Heart right ventricle (tissue), 16 donors: ENCODE measurements at places on chromosomes 4 and X. TPM values are rescaled to one million over a fixed set of nuclear protein-coding genes. Genes with fewer than 3 reads are reported as not detected.

ODAPH gene
- total RNA-seq, result not detected

MCUB gene
- 2.5 TPM for total RNA-seq

GPRASP3 gene
- 6.5 TPM for total RNA-seq

EDA2R gene
- total RNA-seq, result 0.63 TPM

TAF9B gene
- total RNA-seq, result 22.4 TPM

DNA sequence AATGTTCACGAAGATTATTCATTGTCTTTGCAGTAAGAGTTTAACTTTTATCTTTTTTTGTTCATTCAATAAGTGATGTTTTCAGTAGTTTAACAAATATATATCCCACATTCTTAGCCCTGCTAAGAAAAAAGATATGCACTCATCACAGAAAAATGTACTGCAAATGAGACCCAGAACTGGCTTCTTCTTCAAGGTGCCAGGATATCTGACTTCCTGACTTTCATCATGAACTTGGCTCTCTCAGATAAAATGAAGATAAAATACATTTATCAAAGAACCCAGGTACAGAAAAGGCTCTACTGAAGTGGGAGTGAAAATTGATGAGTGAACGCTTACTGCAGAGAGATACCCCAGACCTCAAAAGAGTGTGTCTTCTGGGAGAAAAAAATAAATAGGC, 177.8 kb upstream of the DKK2 start:
- H3K4me1 ChIP-seq, result no peaks in the 10 kb centered on the region
- no peak overlapping the region for H3K4me3 ChIP-seq
- H3K27ac ChIP-seq, result no peak overlapping the region
- no peaks in the 10 kb centered on the region for H3K36me3 ChIP-seq
- H3K27me3 ChIP-seq, result no peaks in the 10 kb centered on the region

DNA sequence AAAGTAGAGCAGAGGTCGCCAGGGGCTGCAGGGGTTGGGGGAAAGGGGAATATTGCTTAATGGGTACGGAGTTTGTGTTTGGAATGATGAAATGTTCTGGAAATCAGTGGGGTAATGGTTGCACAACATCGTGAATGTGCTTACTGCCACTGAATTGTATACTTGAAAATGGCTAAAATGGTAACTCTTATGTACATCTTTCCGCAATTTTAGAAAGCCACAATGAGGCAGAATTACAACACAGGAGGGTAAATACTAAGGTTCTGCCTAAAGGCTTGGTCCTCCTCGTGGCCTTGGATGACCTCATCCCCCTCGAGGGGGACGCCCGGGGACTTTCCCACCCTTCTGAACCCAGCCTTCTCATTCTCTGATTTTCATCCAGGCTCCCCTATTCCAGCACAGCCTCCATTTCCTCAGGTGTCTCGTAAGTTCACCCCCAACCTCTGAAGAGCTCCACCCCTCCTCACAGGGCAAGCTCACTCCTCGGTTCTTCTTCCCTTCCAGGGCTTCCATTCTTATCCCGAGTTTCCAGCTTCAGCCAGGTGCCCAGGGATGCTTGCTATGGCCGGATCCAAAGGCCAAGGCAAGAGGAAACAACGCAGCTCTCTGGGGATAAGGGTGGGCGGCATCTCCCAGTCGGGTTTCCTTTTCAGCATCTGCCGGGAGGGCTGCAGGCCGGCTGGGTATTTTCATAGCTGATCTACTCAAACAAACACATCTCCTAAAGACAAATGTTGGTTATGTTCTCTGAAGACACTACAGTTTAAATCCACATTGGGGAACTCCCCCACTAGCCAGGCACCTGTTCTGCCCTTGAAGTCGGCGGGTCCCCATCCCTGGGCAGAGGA, 71.3 kb upstream of the ACSL1 start:
- H3K27ac ChIP-seq, result no peak overlapping the region
- no peaks in the 10 kb centered on the region for H3K27me3 ChIP-seq
- no peak for DNase-seq
- no peaks in the 10 kb centered on the region for H3K36me3 ChIP-seq
- peaks cover 26% of the 10 kb centered on the region for H3K4me1 ChIP-seq

DNA sequence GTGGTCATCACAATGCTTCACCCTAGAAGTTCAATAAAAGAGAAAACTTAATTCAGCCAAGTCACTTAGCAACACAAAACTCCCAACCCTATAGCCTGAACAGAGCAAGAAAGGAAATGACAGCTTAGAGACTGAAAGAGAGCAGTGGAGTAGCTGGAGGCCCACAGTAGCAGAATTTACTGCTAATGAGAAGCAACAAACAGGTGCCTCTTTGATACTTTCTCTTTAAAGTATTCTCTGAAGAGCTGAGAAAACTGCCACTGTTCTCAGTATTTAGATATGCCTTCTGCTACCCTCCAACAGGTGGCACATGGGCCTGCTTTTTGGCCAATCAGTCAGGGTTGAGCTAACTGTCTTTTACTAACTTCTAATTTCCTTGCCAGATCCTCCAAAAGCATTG, 240.0 kb downstream of the GPC3 start:
- H3K27ac ChIP-seq, result no peak overlapping the region
- no peak overlapping the region for H3K4me3 ChIP-seq
- no peaks in the 10 kb centered on the region for H3K36me3 ChIP-seq
- DNase-seq, result no peak

DNA sequence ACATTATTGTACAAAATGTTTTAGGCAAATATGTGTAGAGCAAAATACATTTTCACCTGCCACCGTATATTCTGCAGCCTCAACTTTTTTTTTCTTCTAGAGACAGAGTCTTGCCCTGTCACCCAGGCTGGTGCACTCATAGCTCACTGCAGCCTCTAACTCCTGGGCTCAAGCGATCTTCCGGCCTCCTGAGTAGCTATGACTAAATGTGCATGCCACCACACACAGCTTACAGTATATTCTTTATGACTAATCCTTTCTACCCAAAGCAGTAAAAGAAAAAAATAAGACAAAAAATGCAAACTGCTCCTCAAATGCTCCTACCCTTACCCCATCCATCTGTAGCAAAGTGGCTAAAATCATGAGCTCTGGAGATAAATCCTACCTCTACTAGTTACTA, 426.3 kb downstream of the KCNIP4 start:
- H3K4me3 ChIP-seq, result no peak overlapping the region
- no peaks in the 10 kb centered on the region for H3K4me1 ChIP-seq
- no peak for DNase-seq
- H3K36me3 ChIP-seq, result no peaks in the 10 kb centered on the region
- no peak overlapping the region for H3K27ac ChIP-seq
- H3K27me3 ChIP-seq, result no peaks in the 10 kb centered on the region

GRCh38 chrX:14028473-14028872, 1.2 kb downstream of the GEMIN8 start:
- H3K36me3 ChIP-seq, result no peaks in the 10 kb centered on the region
- no peak for DNase-seq
- peak overlapping the region; percentile 73 for H3K4me3 ChIP-seq
- peaks cover 4% of the 10 kb centered on the region for H3K4me1 ChIP-seq

DNA sequence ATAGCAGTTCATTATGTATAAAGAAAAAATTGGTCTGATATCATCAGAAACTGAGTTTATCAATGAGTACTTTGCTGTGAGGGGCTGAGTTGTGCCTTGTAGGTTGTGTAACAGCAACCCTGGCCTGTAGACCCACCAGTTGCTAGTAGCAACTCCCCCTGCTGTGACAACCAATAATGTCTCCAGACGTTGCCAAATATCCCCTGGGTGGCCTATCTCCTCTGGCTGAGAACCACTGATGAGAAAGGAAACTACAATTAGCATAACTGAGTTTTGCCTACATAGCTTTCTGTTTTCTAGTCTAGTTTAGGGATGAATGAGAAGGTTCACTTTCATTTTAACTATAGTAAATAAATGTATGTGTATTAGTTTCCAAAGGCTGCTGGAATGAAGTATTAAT, 234.1 kb downstream of the CPE start:
- no peak overlapping the region for H3K27ac ChIP-seq
- no peaks in the 10 kb centered on the region for H3K36me3 ChIP-seq
- H3K4me3 ChIP-seq, result no peak overlapping the region
- no peak for DNase-seq

GRCh38 chr4:93384887-93385286, 443.7 kb upstream of the ATOH1 start:
- DNase-seq, result no peak
- no peaks in the 10 kb centered on the region for H3K36me3 ChIP-seq
- H3K27me3 ChIP-seq, result no peaks in the 10 kb centered on the region
- no peak overlapping the region for H3K4me3 ChIP-seq

GRCh38 chrX:47746446-47746845, 87.5 kb upstream of the UXT start:
- H3K4me1 ChIP-seq, result no peaks in the 10 kb centered on the region
- no peak overlapping the region for H3K27ac ChIP-seq
- no peak for DNase-seq
- no peak overlapping the region for H3K4me3 ChIP-seq
- no peaks in the 10 kb centered on the region for H3K36me3 ChIP-seq
- H3K27me3 ChIP-seq, result no peaks in the 10 kb centered on the region

DNA sequence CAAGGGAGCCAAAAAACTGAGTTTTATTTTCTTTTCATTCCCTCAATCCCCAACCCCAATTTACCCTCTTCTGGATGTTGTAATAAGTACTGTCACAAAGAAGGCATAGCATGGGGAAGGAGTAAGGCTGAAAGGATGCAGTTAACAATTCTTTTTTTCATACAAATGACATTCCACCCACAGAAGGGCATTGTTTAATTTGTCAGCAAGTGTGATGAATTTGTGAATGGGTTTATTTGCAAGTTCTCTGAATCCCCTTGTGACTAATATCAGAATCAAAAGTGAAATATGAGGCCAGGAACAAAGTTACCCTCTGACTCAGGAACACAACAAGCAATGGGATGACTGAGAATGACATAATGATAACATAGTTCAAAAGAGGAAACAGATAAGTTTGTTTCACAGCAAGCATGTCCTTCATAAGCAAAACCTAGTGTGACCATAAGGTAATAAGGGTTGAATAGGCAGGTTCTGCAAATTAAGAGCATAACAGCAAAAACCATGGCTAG, 2.1 kb downstream of the GEMIN8 start:
- no peaks in the 10 kb centered on the region for H3K36me3 ChIP-seq
- H3K27ac ChIP-seq, result no peak overlapping the region
- peaks cover 31% of the 10 kb centered on the region for H3K4me1 ChIP-seq
- H3K27me3 ChIP-seq, result no peaks in the 10 kb centered on the region
- H3K4me3 ChIP-seq, result no peak overlapping the region

GRCh38 chr4:146317783-146318182, 103.4 kb downstream of the REELD1 start:
- H3K36me3 ChIP-seq, result no peaks in the 10 kb centered on the region
- H3K27ac ChIP-seq, result no peak overlapping the region
- no peak for DNase-seq

GRCh38 chrX:123081776-123082175, 102.3 kb upstream of the GRIA3 start:
- DNase-seq, result no peak
- H3K4me1 ChIP-seq, result no peaks in the 10 kb centered on the region
- H3K4me3 ChIP-seq, result no peak overlapping the region
- no peak overlapping the region for H3K27ac ChIP-seq
- H3K36me3 ChIP-seq, result no peaks in the 10 kb centered on the region
